ENCODE measurements at places on chromosomes 4 and X. TPM values are rescaled to one million over a fixed set of nuclear protein-coding genes. Genes with fewer than 3 reads are reported as not detected.

Gene CBR4
- 10.7 TPM for total RNA-seq

Gene SORCS2
- 0.02 TPM for total RNA-seq

GRCh38 chrX:9519546-9520216 lies 54.8 kb downstream of the TBL1X start:
- no peak for DNase-seq

Gene ASB9
- 17.5 TPM for total RNA-seq

- no peak for DNase-seq
These were observed 1722.0 kb upstream of the TENM3 start for GRCh38 chr4:180521181-180521580.
